ENCODE measurements at places on chromosomes 3 and 15. TPM values are rescaled to one million over a fixed set of nuclear protein-coding genes. Genes with fewer than 3 reads are reported as not detected.
A peak's percentile ranks its signal among the peaks of the same experiment; 100 is the strongest.

Gene MCF2L2
- 3.2 TPM for total RNA-seq

GRCh38 chr3:20683910-20684309, 497.9 kb upstream of the SGO1 start:
- DNase-seq = no peak

DNA sequence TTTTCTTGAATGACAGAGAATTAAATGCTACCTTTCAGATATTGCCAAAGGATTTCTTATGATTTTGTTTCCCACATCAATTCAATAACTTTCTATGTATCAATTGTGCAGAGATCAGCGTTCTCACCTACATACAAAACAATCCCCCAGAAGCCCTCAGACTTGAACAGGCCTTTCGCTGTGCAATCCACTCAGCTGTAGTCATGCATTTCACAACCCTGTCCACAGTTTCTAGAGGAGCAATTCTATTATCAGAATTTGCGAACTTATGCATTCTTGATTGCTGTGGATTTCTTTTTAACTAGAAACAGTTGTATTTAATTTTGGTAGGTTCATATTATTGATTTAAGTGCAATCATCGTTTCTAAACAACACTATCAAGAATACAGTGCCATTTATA, 13.7 kb upstream of the ALCAM start:
- DNase-seq = no peak

DNA sequence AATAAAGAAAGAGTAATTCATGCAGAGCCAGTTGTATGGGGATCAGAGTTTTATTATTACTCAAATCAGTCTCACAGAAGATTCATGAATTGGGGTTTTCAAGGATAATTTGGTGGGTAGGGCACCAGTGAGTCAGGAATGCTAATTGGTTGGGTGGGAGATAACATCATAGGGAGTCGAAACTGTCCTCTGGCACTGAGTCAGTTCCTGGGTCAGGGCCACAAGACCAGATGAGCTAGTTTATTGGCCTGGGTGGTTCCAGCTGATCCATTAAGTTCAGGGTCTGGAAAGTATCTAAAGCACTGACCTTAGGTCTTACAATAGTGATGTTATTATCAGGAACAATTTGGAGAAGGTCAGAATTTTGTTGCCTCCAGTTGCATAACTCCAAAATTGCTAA, 998.6 kb upstream of the EPHA6 start:
- no peak for DNase-seq

DNA sequence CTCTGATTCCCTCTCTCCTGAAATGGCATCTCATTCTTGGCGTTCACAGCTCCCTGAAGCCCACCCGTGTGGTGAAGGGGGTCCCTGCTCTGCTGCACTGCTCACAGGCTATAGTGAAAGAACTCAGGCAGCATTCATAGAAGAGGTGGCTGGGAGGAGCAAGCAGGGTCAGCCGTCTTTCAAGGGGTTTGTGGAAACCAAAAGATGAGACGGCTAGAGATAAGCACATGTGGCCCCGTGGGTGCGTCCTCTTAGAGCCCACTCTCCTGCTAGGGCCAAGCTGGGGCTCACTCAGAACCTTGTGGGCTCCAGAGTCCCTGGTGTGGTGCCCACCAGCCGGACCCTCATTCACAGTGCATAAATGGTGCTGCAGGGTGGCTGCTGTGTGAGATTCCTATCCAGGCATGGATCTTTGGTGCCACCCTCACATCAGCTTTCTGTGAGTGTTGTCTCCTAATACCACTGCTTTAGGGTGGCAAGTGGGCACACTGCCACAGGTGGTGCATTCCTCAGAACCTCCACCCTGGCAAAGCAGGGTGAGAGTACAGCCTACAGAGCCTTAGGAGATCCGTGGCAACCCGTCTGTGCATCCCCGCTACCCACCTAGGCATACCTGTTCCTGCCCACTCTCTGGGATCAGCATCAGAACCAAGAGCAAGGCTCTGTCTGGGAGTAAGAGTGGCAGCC, 11.2 kb upstream of the SEMA4B start:
- peak; percentile 34 for DNase-seq

- peak; percentile 4 for DNase-seq
Observed at GRCh38 chr3:111070772-111071256, 802 bp upstream of the NECTIN3 start.

- no peak for DNase-seq
Observed at GRCh38 chr3:141462176-141462859, 24.5 kb upstream of the RASA2 start.

- DNase-seq = no peak
Observed at GRCh38 chr3:37979541-37980461, 10.8 kb upstream of the VILL start.

GRCh38 chr15:69105451-69105985, 54.9 kb upstream of the GLCE start:
- DNase-seq = no peak

Gene FAM98B
- 29.4 TPM for total RNA-seq

GRCh38 chr3:27680517-27681246, 41.4 kb downstream of the EOMES start:
- no peak for DNase-seq

DNA sequence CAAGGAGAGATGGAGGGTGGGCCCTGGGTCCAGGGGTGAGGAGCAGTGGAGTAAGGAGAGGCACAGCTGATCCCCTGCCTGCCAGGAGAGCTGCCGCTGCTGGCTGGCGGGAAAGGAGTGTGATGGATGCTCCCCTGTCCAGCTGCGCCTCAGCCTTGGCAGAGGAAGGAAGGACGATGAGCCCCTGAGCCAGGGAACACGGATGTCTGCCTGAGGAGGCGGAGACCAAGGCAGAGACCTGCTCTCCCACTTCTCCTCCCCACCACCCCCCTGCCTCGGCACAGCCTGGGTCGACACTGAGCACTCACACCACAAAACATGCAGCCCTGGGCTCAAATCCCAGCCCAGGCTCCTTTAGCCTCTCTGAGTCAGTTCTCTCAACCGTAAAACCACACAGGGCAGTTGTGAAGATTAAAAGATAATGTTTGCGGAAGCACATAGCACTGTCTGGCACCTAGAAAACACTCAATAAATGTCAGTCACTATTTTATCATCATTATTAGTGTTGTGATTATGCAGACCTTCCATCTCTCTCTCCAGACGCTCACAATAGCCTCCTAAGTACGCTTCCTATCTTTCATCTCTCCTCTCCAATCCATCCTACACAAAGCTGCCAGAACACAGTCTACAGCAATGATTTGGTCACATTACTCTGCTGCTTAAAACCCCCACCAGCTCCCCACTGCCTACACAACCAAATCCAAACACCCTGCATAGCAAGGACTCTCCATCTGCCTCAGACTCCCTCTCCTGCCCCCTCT, 52.2 kb downstream of the SEMA5B start:
- no peak for DNase-seq

Gene SPTSSB
- 0.07 TPM for total RNA-seq

DNA sequence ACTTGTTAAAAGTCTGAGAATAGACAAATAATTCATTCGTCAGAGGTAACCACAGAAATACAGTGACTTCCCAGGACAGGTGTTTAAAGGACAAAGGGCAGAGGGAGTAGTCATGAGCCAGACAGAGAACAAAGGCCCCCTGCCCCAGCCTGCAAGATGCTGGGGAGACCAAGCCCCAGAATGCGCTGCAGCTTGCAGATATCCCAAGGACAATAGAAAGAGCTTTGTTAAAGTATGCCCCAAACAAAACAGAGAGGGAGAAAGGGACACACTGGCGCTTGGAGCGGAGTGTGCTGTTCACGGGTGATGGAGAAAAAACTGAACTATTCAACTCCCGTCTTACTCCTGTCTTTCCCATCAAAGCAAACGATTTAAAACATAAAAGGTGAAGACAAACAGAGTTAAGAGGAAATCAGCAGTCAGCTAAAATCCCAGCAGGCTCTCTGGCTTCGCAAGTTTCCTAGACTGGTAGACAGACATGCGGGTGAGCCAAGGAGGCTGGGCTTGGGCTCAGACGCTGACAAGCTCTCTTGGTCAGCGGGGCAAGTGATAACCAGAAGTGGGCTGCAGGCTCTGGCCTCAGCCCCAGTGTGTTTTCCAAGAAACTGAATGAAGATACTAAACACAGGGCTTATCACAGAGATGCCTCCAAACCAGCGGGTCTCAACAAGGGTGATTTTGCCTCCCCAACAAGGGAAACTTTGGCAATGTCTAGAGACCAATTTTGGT, 130.1 kb downstream of the UACA start:
- DNase-seq = no peak

Gene GP5
- not detected for total RNA-seq

GRCh38 chr3:55286693-55287092, 200.4 kb downstream of the WNT5A start:
- no peak for DNase-seq

Gene C15orf62
- 0.45 TPM for total RNA-seq

GRCh38 chr3:108862865-108863798, 40.5 kb downstream of the TRAT1 start:
- DNase-seq = no peak

Gene TP63
- total RNA-seq = 1.4 TPM

DNA sequence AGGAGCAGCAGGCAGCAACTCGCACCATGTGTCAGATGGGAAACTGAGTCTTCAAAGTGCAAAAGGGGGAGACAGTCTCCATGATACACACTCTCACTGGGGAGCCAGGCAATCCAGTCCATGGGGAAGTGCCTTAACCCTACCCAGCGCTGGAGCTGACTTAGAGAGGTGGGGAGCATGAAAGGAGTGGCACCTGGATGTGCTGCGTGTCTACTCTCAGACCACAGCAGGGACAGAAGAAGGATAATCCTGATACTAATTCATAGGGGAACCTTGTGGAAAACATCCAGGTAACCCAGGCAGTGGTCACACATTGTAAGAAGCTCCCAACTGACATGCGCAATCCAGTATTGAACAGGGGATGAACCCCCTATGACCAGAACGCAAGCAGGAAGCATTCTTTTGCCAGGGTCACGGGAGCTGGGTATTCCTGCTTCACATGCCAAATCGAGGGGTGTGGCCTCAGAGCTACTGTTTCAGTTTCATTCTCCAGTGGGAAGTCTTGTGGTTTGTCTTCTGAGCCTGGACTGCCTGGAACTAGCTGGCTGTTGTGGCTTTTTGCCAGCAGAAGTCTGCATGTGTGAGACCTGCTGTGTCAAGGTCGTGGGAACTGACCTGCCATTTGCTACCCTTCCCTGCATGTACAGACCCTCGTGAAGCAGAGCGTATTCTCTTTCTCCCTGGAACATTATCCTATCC, 367.6 kb upstream of the NDN start:
- DNase-seq = no peak

Gene PLIN1
- total RNA-seq = not detected

Gene STRIT1
- total RNA-seq = not detected

- DNase-seq = no peak
Observed at GRCh38 chr15:29924750-29925149, 102.5 kb upstream of the TJP1 start.

DNA sequence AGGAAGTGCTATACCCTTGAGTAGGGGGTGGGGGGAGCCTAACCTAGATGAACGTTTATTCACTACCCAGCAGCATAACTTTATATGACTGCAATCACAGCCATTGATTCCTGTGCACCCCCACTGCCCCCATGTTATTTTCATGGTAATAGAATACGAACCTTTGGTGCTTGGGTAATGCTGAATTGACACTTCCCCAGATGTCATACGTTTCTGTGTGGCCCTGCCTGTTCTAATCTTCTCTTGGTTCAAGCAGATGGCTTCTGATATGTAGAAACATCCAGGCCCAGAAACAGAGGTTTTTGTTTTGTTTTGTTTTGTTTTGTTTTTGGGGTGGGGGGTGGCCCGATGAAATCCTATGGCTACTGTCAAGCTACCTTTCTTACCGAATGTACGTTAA, 237.9 kb upstream of the TOPAZ1 start:
- DNase-seq = no peak

DNA sequence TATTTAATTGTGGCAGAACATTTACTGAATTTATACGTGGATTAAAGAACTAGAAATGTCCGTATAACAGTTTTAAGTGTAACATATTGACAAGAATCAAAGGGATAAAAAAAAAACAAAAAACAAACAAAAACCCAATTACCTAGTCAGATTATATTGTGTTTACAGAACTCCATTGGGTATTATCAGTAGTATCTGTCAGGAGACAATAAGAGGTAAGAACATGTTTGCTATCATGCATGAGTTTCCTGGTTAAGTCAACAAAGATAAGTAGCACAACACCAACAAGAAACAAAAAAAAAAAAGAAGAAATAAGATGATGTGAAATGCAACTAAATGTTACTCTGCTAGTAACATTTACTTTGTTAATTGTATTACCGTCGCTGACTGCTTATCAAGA, 570.6 kb downstream of the ZBBX start:
- no peak for DNase-seq

Gene RBM5
- 58.4 TPM for total RNA-seq

- DNase-seq = no peak
Observed at GRCh38 chr15:77717333-77717990, 84.8 kb upstream of the LINGO1 start.

Gene C3orf20
- not detected for total RNA-seq

GRCh38 chr15:70504988-70505387, 258.4 kb downstream of the UACA start:
- no peak for DNase-seq
